Endothelial cell (in vitro differentiated cells): ENCODE measurements at places on chromosomes 12 and 14. TPM values are rescaled to one million over a fixed set of nuclear protein-coding genes. Genes with fewer than 3 reads are reported as not detected.

DNA sequence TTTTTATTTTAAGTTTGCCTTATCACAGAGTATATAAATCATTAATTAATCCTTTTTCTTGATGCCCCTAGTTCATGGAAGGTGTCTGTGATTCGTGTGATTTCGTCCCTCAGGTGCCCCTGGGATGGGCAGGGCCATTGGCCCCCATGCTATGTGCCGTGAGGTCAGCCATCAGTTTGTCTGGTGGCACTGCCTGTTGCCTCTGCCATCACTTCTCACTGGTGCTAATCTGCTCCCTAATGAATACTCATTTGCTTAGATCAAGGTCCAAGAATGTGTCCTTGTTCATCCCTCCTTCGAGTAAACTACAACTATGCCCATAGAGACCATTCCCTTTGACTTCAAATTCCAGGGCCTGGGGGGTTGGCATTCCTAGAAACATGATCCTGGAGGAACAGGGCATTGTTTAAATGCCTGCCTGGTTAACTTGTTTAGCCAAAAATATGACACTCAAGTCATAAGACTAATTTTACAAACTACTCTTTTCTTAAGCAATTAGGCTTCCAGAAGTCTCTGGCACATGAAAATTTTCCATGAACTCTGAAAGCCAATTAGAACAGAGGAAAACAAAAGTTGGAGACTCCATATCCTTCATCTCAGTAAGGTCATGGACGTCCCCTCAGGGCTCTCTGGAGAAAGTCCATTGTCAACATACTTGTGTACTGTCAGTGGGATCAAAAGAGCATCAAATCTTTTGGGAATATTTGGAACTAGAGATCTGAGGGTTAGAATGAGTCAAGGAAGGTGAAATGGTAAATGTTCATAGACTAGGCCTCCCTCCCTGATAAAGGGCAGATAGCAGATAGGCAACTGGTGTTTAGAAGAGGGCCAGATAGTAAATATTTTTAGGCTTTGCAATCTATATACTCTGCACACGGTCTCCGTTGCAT lies 90.9 kb upstream of the PLXNC1 start:
- DNase-seq = no peak

DNA sequence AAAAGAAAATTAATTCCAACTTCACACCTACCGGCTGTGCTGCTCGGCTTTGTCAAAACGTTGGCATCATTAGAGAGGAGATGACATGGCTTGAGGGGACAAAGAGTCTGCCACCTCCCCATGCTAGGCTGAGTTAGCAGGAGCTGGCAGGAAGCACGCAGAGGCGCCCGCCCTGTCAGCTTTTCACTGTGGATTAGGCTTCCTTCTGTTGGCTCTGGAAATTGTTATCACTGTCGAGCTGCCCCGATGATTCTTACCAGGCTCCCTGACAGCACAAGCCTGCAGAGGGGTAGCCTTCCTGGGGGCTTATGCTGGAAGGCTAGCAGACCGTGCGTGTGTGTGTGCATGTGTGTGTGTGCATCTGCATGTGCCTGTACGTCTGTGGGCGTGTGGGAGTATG lies 490.9 kb upstream of the TBX3 start:
- no peak for DNase-seq

GRCh38 chr12:69330475-69331473 lies 17.4 kb upstream of the LYZ start:
- peak; percentile 25 for DNase-seq

GRCh38 chr12:2263901-2264300 lies 211.1 kb downstream of the CACNA1C start:
- DNase-seq = no peak

GRCh38 chr12:57235728-57236131 lies 6.2 kb downstream of the SHMT2 start:
- DNase-seq = no peak

GRCh38 chr14:73359445-73359844 lies 98.9 kb downstream of the NUMB start:
- no peak for DNase-seq

GRCh38 chr14:70793637-70794036 lies 15.7 kb downstream of the MAP3K9 start:
- no peak for DNase-seq

GRCh38 chr12:87815771-87816585 lies 213.2 kb downstream of the C12orf50 start:
- no peak for DNase-seq

- no peak for DNase-seq
Observed at GRCh38 chr14:91111443-91111842, 2.4 kb upstream of the DGLUCY start.

DNA sequence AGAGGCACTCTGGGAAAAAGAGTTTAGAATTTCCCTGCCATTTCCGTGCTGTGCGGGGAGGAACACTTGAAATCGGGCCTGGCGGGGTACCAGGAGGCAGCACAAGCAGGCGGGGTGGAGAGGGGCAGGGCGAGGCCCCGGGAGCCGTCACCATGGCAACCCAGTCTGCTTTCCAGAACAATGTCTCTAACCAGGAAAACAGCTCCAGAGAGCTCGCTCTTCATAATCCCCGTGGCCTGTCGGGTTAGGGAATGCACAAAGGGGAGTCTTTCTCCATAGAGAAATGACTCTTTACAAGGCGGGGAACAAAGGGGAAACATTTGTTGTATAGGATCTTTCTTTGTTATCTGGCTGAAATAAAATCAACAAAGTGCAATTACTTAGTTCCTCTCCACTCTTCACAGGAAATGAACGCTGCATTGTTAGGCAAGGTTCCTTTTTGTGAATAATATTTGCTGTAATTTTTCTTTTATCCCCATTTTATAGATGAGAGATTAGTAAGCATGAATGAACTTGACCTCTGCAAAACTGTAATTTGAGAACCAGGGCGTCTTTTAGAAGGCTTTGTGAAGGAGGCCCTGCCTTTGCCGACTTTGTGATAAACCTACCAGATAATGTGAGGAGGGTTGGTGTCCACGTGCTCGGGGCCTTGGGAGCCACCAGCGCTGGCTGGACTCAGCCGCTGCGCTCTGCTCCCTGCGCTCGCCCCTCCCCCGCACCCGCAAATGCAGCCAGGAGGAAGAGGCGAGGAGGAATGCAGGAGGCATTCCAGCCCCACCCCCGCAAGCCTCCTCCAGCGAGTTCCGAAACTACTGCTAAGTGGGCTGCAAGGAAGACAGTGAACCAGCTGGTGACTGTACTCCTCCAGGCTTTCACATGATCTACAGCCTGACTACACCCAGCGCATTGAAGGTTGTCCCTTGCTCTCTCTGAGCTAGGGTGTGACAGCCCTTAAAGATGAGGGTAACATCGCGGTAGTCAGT lies 105.2 kb upstream of the ATF7IP start:
- peak; percentile 87 for DNase-seq

DNA sequence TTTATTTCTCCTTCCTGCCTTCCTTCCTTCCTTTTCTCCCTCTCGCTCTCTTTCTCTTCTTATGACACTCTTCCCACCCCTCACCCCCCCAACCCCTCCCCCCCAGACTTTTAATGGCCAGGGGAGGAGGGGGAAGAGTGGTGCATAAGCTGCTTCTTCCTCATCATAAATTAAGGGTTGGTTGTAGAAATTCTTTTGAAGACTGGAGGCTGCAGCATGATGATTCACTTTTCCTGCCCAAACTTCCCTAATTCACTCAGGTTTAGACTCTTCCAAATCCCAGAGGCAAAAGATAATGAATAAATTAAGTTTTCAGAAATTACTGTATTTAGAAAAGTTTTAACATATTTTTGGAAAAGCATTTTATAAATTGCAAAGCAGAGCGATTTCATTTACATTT lies 58.2 kb downstream of the GRIP1 start:
- no peak for DNase-seq

DNA sequence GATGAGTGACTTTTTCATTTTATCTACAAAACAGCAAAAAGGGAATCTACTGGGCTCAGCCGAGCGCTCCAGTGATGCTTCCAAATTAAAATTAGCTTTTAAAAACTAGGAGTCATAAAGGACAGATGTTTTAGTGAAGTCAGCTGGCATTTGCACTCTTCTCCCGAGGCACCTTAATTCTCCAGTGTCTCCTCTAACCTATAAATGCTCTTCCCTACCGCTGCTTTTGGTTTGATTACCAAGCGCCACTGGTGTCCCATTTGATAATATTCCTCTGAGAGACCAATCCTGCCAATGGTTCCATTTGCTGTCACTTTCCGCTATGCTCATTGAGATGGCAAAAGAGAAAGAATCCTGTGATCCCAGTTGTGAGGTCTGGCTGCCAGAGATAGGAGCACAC lies 29.3 kb upstream of the PIWIL1 start:
- DNase-seq = no peak

GRCh38 chr14:75150150-75150549 lies 23.3 kb upstream of the NEK9 start:
- no peak for DNase-seq

GRCh38 chr12:33562401-33562800 lies 122.8 kb upstream of the SYT10 start:
- no peak for DNase-seq

GRCh38 chr12:91364471-91365184 lies 182.0 kb upstream of the DCN start:
- no peak for DNase-seq

DNA sequence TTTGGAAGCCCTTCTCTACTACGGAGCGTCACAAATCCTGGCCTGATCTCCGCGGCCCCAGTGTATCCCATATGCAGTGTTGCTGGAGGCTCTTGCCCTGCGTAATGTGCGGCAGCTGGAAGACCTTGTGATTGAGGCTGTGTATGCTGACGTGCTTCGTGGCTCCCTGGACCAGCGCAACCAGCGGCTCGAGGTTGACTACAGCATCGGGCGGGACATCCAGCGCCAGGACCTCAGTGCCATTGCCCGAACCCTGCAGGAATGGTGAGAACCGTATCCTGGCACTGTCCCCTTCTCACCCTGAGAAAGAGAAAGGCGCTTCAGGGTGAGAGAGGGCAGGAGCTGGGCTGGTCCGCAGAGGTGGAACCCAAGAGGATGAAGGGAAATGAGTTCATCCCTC lies 5.3 kb downstream of the COPS7A start:
- DNase-seq = no peak

- DNase-seq = no peak
Observed at GRCh38 chr14:42113358-42114069, 506.8 kb downstream of the LRFN5 start.

- no peak for DNase-seq
Observed at GRCh38 chr12:5191803-5192538, 148.3 kb downstream of the KCNA5 start.

GRCh38 chr14:89366864-89367778 lies 49.9 kb downstream of the FOXN3 start:
- no peak for DNase-seq

- no peak for DNase-seq
Observed at GRCh38 chr12:125053821-125054220, 11.4 kb upstream of the AACS start.

DNA sequence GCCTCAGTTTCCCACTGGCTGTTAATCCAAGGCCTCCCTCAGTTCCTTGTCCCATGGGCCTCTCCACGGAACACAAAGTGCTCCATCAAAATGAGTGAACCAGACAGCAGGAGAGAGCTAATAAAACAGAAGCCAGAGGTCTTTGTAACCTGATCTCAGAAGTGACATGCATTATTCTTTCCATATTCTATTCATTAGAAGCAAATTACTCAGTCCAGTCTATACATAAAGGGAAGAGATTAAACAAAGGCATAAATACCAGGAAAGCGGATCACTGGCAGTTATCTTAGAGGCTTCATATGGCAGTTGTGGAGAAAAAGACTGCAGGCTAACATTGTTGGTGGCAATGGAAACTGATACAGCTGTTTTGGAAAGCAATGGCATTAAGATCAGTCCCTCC lies 170.6 kb upstream of the GARIN6 start:
- DNase-seq = no peak

GRCh38 chr12:93167841-93168492 lies 209.8 kb upstream of the NUDT4 start:
- DNase-seq = no peak

GRCh38 chr12:114949058-114949820 lies 265.3 kb upstream of the TBX3 start:
- DNase-seq = no peak

- DNase-seq = no peak
Observed at GRCh38 chr14:100294213-100294962, 11.9 kb downstream of the SLC25A29 start.

LETMD1 gene
- total RNA-seq = 32.8 TPM

ASCL1 gene
- not detected for total RNA-seq

VRTN gene
- total RNA-seq = 4.3 TPM

KRT6C gene
- not detected for total RNA-seq

PSEN1 gene
- total RNA-seq = 75.3 TPM

SLC39A5 gene
- total RNA-seq = not detected

SPX gene
- 0.18 TPM for total RNA-seq

SLC6A13 gene
- 0.90 TPM for total RNA-seq
